A549 treated with DMSO at 1 μM for 4 hours (cell line): ENCODE measurements at places on chromosomes 12 and 14. TPM values are rescaled to one million over a fixed set of nuclear protein-coding genes. Genes with fewer than 3 reads are reported as not detected.

Gene RNASE3
- total RNA-seq, result not detected in 5 replicates

Gene HNRNPA1
- 1,524 to 2,310 TPM (median 1,651 TPM) in 5 replicates for total RNA-seq

Gene TOMM20L
- total RNA-seq, result not detected in 5 replicates

Gene COX8C
- not detected in 5 replicates for total RNA-seq
